ENCODE measurements at places on chromosomes 2 and 18.
A peak's percentile ranks its signal among the peaks of the same experiment; 100 is the strongest.

DNA sequence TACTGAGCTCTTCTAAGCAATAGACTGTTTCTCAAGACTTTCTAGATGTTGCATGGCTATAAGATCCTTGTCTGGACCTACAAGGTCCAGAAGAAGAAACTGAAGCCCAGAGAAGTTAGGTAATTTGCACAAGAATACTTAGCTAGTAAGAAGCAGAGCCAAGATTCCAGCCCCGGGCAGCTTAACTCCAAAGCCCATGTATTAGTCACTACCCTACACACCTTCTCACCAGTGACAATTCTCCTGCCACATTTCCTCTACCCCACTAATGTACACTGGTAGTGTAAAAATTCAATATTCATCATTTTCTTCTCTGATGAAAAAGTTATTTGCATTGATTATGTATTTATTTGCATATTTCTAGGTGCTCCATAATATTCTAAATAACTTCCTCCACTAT lies 95.5 kb upstream of the CREB1 start:
- no peaks in the 10 kb centered on the region for H3K36me3 ChIP-seq
- no peaks in the 10 kb centered on the region for H3K4me1 ChIP-seq
- no peak for DNase-seq
- no peak overlapping the region for H3K27ac ChIP-seq
- no peak overlapping the region for H3K4me3 ChIP-seq
- no peaks in the 10 kb centered on the region for H3K27me3 ChIP-seq

DNA sequence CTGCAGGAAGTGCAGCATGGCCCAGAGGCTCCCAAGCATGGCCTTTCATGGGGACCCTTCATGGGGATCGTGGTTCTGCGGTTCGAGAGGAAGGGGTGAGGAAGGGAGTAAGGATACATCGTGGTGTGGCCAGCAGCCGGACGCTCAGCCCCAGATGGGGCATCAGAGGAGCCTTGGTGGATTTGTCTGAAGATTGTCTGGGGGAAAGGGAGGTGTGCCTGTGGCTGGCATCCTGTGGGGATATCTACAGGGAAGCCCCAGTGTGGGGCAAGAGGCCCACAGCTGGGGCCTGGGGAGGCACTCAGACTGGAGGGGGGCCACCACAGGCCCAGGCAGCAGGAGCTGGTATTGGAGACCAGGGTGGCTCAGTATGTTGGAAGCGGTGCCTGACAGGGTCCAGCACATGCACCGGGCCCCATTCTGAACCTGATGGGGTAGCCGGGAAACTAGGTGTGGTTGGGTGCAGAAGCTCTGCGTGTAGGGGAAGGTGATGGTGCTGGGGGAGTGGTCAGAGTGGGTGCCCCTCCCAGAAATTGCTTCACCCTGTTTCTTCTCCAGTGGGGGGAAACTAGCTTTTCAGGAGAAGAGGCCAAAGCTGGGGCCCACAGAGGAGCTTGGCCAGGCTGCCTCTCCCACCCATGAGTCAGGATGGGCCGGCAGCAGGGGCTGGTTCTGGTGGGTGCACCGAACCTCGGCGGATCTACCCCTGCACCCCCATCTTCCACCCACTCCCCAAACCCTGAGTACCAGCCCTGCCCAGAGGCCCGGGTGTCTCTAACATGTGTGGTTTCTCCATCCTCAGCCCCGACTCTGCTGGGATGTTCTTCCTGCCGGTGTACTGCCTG lies 274.4 kb upstream of the HDAC4 start:
- DNase-seq = no peak
- no peak overlapping the region for H3K27ac ChIP-seq
- H3K36me3 ChIP-seq = no peaks in the 10 kb centered on the region
- H3K4me3 ChIP-seq = no peak overlapping the region

GRCh38 chr2:125979886-125980285 lies 676.1 kb upstream of the GYPC start:
- H3K27me3 ChIP-seq = no peaks in the 10 kb centered on the region
- DNase-seq = no peak
- H3K27ac ChIP-seq = no peak overlapping the region
- H3K4me3 ChIP-seq = no peak overlapping the region

DNA sequence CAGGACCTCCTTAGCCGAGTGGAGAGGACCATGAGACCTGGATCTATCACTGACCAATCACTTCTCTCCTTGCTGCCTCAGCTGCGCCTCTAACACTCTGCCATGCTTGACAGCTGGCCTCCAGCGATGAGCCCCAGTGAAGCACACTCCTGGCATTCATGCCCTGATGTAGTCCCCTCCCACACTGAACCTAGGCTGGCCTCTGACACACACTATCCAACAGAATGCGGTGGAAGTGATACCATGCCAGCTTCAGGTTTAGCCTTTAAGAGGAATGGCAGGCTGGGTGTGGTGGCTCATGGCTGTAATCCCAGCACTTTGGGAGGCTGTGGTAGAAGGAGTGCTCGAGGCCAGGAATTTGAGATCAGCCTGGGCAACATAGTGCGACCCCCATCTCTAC lies 73.7 kb upstream of the LAPTM4A start:
- no peaks in the 10 kb centered on the region for H3K36me3 ChIP-seq
- no peak overlapping the region for H3K27ac ChIP-seq
- no peaks in the 10 kb centered on the region for H3K4me1 ChIP-seq
- no peak overlapping the region for H3K4me3 ChIP-seq

GRCh38 chr2:182713601-182714000 lies 2.5 kb upstream of the DNAJC10 start:
- H3K36me3 ChIP-seq = peaks cover 6% of the 10 kb centered on the region
- DNase-seq = no peak
- no peak overlapping the region for H3K4me3 ChIP-seq
- peaks cover 8% of the 10 kb centered on the region for H3K4me1 ChIP-seq
- no peak overlapping the region for H3K27ac ChIP-seq

DNA sequence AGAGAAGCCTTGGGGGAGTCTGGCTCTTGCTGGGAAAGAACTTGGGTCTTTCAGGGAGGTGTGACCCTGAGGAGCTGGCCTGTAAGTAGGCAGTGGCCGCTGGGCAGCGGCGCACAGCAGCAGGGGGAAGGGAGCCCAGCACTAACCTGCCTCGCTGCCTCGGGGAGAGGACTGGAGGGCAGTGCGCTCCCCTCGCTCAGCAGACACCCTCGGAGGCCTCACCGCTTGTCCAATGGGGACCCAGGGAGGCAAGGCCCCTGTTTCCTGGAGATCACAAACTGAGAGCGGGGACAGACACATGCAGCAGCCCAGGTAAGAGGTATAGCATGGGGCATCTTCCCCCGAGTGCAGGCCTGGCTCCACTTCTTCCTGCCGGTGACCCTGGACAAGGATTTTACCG lies 3.3 kb downstream of the DNMT3A start:
- H3K27ac ChIP-seq = peak overlapping the region; percentile 86
- no peak for DNase-seq
- peak overlapping the region; percentile 70 for H3K4me3 ChIP-seq
- no peaks in the 10 kb centered on the region for H3K36me3 ChIP-seq
- H3K4me1 ChIP-seq = peaks cover 71% of the 10 kb centered on the region

DNA sequence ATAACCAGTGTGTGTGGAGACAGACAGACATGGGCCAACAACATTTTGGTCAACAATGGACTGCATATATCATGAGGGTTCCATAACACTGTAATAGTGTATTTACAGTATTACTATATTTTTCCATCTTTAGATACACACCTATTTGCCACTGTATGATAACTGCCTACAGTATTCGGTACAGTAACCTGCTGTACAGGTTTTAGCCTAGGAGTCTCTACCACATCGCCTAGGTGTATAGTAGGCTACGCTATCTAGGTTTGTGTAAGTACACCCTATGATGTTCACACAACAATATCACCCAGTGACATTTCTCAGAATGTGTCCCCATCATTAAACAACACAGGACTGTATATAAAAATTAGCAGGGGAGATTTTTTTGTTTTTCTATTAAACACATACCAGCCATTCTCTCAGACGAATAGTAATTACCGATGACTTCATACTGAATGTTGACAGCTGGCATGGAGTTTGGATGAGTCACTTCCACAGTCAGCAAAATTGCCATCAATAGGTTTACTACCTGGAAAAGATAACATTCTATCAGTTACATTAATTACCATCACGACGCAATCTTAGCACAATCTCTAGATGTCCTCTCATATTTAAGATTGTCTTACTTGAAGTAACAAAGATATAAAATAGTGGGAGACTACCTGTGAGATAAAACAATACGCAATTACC lies 10.8 kb downstream of the LAPTM4A start:
- H3K27me3 ChIP-seq = no peaks in the 10 kb centered on the region
- DNase-seq = no peak
- H3K4me1 ChIP-seq = peaks cover 6% of the 10 kb centered on the region
- H3K27ac ChIP-seq = no peak overlapping the region
- peaks cover 35% of the 10 kb centered on the region for H3K36me3 ChIP-seq
- H3K4me3 ChIP-seq = no peak overlapping the region

- no peak for DNase-seq
- H3K27me3 ChIP-seq = no peaks in the 10 kb centered on the region
- peak overlapping the region; percentile 84 for H3K27ac ChIP-seq
- peak overlapping the region; percentile 99 for H3K4me3 ChIP-seq
- H3K36me3 ChIP-seq = peaks cover 15% of the 10 kb centered on the region
- H3K4me1 ChIP-seq = peaks cover 59% of the 10 kb centered on the region
Measured at GRCh38 chr18:23453680-23454058, 582 bp downstream of the RIOK3 start.

GRCh38 chr2:142415461-142415860 lies 284.6 kb upstream of the LRP1B start:
- H3K27me3 ChIP-seq = no peaks in the 10 kb centered on the region
- H3K4me3 ChIP-seq = no peak overlapping the region
- H3K36me3 ChIP-seq = no peaks in the 10 kb centered on the region
- H3K4me1 ChIP-seq = no peaks in the 10 kb centered on the region

- peaks cover 3% of the 10 kb centered on the region for H3K36me3 ChIP-seq
- no peak for DNase-seq
- no peaks in the 10 kb centered on the region for H3K27me3 ChIP-seq
Measured at GRCh38 chr2:95261602-95262001, 12.6 kb upstream of the PROM2 start.

GRCh38 chr2:43186679-43187374 lies 39.6 kb downstream of the ZFP36L2 start:
- no peak overlapping the region for H3K4me3 ChIP-seq
- no peaks in the 10 kb centered on the region for H3K36me3 ChIP-seq

DNA sequence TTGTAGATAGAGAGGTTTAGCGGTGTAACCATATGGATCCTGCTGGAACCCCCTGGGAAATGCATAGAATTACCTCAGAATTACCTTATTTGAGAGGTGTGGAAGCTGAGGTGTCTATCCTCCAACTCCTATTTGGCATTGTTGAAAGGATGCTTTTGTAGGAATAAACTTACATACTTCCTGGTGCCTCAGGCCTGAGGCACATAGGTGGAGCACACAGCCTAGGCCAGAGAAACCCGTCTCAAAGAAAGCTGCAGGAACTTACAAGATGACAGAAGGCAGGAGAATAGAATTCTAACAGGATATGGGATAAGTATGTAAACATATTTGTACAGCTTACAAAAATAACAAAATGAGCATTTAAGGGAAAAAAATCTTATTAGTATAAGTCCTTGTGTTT lies 1507.2 kb upstream of the ZEB2 start:
- H3K27me3 ChIP-seq = no peaks in the 10 kb centered on the region
- no peak overlapping the region for H3K4me3 ChIP-seq
- H3K36me3 ChIP-seq = no peaks in the 10 kb centered on the region
- H3K27ac ChIP-seq = no peak overlapping the region

GRCh38 chr18:49640741-49641140 lies 78.9 kb downstream of the LIPG start:
- peaks cover 7% of the 10 kb centered on the region for H3K27me3 ChIP-seq
- DNase-seq = no peak
- no peaks in the 10 kb centered on the region for H3K36me3 ChIP-seq
- no peak overlapping the region for H3K4me3 ChIP-seq
- H3K4me1 ChIP-seq = no peaks in the 10 kb centered on the region

- H3K4me3 ChIP-seq = no peak overlapping the region
- no peak overlapping the region for H3K27ac ChIP-seq
- DNase-seq = no peak
- no peaks in the 10 kb centered on the region for H3K27me3 ChIP-seq
- H3K4me1 ChIP-seq = peaks cover 3% of the 10 kb centered on the region
Measured at GRCh38 chr2:233287871-233288270, 19.7 kb upstream of the SAG start.

DNA sequence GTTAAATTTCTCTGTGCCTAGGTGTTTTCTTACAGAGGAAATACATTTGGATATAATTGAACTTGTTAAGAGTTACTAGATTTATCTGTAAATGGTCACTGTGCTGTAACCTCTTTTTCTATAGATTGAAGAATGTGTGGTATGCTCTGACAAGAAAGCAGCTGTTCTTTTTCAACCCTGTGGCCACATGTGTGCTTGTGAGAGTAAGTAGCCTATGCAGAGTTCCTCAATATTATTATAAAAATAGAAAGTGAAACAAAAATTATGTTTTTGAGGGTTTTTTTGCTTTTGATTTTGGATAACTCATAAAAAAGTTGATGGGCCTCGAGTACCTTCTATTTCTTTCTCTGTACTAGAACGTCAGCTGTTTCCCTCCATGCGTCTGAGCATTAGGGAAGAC lies 112.4 kb downstream of the MIB1 start:
- no peak for DNase-seq
- peaks cover 9% of the 10 kb centered on the region for H3K36me3 ChIP-seq
- no peak overlapping the region for H3K4me3 ChIP-seq
- no peaks in the 10 kb centered on the region for H3K27me3 ChIP-seq
- no peak overlapping the region for H3K27ac ChIP-seq

GRCh38 chr2:207885010-207885409 lies 115.3 kb upstream of the FZD5 start:
- no peaks in the 10 kb centered on the region for H3K4me1 ChIP-seq
- no peaks in the 10 kb centered on the region for H3K27me3 ChIP-seq
- no peak for DNase-seq
- H3K36me3 ChIP-seq = peaks cover 3% of the 10 kb centered on the region
- no peak overlapping the region for H3K27ac ChIP-seq

GRCh38 chr2:175852879-175853615 lies 149.0 kb downstream of the LNPK start:
- no peak overlapping the region for H3K27ac ChIP-seq
- no peaks in the 10 kb centered on the region for H3K4me1 ChIP-seq
- H3K4me3 ChIP-seq = no peak overlapping the region
- no peak for DNase-seq

DNA sequence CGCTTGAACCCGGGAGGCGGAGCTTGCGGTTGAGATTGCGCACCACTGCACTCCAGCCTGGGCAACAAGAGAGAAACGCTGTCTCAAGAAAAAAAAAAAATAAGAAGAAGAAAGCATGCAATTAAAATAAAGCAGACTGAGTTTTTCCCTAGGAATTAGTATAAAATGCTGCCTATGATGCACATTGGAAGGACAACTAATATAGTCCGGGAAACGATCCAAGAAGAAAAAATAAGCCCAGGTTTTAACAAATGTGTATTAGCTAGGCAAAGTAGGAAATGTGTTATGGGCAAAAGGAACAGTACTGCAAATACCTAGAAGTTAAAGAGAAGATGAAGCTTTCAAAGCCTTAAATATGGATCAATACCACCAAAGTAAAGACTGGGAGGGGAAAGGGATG lies 64.0 kb downstream of the SPIRE1 start:
- peaks cover 10% of the 10 kb centered on the region for H3K4me1 ChIP-seq
- no peaks in the 10 kb centered on the region for H3K36me3 ChIP-seq
- no peak for DNase-seq
- no peaks in the 10 kb centered on the region for H3K27me3 ChIP-seq
